Ascending aorta (tissue), 2 donors: ENCODE measurements at places on chromosomes 7 and 10.

DNA sequence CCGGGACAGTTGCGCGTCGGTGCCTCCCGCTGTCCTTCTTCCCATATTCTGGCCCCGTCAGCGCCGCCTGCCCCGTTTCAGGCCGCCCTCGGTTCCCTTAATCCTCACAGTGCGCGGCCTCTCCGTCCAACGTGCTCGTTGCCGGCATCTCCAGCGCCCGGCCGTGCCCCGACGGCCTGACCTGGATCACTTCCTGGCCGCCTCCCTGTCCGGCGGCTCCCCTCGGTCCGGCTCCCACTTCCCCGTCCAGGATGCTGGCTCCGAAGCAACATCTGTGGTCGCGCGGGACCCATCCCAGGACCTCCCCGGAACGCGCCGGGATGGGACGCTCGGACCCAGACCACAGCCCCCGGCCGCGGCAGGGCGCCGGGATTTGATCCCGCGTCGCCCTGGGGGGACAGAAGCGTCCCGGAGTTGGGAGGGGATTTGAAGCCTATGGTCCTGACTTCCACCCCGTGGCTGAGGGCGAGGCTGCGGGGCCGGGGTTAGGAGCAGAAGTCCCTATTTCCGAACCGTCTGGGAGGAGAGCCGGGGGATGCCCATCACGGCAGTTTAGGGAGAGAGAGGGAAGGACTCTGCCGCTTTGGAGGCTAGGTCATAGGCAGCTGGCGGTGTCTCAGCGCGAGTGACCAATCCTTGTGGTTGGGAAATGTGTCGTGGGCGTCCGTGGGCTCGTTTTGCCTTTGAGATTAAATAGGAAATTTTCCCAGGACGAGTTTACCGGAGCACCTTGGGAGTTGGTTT lies 53.8 kb downstream of the KCTD7 start:
- peak; percentile 76 for DNase-seq

GRCh38 chr10:52747694-52748093 lies 24.9 kb downstream of the MBL2 start:
- no peak for DNase-seq

DNA sequence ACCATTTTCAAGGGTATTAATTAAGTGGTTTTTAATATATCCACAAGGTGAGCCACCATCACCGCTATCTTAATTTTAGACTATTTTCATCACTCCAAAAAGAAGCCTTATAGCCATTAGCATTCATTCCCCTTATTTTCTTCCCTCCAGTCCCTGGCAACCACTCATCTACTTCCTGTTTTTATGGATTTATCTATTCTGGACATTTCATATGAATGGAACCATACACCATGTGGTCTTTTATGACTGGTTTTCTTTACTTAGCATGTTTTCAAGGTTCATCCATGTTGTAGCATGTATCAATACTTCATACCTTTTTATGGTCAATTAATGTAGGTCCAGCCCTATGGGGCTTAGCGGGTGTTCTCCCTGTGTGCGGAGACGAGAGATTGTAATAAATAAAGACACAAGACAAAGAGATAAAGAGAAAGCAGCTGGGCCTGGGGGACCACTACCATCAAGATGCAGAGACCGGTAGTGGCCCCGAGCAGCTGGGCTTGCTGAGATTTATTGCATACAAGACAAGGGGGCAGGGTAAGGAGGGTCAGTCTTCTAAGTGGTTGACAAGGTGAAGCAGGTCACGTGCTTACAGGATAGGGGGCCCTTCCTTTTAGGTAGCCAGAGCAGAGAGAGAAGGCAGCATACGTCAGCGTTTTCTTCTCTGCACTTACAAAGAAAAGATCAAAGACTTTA lies 14.6 kb downstream of the WBP1L start:
- DNase-seq = no peak

DNA sequence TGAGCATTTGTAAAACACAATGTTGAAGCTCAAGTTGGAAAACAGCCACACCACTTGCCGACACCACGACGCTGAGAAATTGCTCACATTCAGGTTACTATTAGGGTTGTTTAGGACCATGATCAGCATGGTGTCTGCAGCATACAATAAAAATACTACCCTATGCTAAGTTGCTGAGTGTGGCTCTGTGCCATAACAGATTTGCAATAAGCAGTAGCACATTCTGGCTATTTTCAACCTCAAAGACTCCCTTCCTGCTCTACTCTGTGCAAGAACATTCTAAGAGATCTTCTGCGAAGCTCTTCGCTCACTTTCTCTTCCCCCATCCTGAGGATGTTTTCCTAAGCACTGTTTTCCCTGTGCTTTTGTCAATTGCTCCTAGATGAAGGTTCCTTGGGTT lies 38.3 kb downstream of the GPAM start:
- no peak for DNase-seq

DNA sequence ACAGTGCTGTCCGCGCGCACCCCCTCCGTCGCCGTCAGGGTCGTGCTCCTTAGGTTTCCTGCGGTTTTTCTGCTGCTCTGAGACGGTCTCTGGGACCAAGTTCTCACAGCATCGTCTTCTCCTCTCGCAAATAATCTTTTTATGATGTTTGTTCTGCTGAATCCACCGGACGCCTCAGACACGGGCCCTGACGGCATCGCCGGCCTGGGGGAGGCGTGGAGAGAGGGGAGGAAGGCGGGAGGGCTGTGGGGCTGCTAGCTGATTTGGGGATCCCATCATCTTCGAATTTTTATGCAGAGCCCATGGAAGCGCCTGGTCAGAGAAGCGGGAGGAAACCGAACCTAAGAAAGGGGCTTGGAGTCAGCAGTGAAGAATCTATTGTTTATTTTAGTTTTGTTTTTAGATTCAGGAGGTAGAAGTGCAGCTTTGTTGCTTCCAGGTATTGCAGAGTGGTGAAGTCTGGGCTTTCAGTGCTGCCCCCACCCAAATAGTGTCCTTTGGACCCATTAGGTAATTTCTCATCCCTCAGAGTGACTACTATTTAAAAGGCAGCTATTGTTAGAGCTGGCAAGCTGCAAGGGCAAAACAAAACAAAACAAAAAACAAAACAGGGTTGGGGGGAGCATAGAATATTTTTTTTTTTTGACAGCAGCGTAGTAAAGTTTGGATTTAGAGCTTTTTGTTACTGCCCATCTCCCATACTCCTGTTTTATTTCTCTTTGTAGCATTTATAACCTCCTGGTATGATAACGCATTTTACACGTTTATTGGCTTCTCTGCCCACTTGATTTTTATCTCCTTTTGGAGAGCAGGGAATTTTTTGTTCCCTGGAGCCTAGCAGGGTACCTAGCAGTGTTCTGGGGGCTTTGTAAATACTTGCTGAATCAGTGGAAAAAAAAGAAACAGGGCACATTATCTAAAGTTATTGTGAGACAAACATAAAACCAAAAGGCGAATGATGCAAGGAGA lies 92.6 kb downstream of the SPAG6 start:
- DNase-seq = peak; percentile 67

DNA sequence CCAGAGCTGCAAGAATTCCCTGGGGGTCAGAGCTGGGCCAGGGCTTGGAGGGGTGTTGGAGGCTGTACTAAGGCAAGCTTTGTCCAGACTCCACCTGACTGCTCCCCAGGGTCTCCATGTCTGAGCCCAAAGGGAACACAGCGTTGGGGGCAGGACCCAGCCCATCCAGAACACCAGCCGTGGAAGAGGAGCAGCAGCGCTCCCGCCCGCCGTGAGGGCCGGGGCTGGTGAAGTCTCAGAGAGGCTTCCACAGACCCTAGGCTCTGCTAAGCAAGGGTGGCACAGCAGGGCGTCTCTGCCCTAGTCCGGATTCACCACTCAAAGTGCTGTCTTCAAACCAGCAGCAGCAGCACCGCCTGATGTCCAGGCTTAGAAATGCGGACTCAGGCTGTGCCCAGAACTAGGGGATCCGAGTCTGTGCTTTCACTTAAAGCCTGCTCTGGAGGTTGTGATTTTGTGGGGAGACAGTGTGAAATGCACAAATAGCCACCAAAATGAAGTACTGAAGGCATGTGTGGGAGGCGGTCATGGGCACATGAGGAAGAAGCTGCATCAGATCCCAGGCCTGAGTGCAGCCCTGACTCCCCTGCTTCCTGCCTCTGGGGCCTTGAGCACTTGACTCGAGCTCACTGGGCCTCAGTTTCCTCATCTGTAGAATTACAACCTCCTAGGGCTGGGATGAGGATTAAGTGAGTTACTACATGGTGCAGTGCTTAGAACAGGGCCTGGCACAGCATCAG lies 16.6 kb upstream of the AQP1 start:
- DNase-seq = no peak

DNA sequence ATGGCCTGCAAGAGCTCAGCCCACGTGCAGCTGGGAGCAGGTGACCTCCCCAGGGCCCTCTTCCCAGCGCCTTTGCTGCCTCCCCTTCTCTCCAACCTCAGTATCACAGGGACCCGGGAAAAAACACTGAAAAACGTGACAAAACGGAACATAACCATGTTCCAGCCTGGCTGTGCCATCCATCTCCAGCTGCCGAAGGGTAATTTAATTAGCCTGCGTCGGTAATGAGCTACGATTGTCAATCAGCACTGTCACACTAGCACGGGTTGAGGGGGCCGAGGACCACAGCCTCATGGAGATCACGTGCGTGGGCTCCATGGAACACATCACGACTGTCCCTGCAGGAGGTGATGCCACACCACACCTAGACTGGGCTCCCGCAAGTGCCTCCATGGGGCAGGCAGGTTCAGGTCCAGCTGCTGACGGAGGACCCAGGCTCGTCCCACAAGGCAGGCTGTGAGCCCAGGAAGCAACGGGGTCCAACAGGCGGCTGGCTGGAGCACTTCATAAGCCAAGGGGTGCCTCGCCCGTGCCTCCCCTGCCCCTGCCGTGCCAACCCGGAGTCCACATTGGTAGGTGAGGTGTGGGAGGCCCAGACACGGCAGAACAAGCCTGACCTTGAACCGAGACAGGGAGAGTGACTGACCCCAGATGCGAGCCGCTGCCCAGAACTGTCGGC lies 199.5 kb downstream of the ELFN1 start:
- DNase-seq = no peak

DNA sequence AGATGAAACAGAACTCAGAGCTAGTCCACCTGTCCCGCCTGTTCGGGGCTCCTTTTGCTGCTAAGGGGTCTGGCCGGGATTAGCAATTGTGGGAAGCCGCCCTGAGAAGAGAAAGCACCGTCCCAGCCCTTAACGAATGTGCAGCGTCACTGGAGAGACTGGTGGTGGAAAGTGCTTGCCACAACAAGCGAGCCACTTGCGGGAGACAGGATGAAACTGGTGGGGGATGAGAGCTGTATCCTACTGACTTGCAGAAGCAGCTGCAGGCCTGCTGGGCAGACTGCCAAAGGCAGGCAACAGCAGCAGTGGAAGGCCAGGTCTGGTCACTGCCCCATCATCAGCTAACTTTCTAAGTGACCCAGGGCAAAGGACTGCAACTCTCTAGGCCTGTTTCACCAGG lies 95.4 kb downstream of the FAM53B start:
- no peak for DNase-seq

GRCh38 chr7:20642166-20642565 lies 26.7 kb downstream of the ABCB5 start:
- no peak for DNase-seq

DNA sequence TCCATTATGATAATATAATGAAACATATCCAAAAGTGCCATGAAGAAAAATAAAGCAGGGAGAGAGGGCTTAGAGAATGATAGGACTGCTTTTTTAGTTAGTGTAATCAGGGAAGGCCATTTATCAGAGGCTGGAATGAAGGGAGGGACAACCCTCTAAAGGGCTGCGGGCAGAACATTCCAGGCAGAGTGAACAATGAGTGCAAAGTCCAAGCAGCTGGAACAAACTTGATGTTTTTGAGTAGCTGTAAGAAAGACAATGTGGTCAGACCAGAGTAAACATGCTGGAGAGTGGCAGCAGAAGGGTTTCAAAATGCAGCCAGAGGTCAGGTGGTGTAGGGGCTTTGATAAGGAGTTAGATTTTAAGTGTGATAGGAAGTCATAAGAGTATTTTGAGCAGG lies 65.6 kb upstream of the CCDC6 start:
- DNase-seq = no peak

DNA sequence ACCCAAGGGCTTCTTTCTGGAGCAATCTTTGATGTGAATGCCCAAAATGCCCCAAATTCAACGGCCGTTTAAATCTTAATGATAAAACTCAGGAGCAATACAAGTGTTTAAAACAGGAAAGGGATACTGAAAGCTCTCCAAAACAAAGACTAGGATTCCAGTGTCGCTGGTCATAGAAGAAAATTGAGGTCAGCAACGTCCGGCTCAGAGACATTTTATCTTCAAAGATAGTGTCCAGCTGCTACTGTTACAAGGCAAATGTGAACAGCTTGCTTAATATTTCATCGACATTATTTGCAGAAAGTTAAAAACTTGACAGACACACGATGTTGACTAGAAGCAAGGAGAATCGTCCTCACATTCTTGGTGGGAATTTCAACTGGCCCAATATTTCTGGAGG lies 15.4 kb upstream of the CTBP2 start:
- no peak for DNase-seq

DNA sequence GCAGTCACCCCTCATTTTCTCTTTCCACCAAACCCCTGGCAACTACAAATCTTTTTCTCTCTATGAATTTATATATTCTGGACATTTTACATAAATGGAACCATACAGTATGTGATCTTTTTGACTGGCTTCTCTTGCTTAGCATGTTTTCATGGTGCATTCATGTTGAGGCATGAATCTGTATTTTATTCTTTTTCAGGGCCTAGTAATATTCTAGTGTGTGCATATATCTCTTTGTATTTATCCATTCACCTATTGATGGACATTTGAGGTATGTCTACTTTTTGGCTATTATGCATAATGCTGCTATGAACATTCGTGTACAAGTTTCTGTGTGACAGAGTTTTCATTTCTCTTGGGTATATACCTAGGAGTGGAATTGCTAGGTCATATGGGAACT lies 78.2 kb downstream of the HACD1 start:
- no peak for DNase-seq

GRCh38 chr7:158491094-158491493 lies 96.5 kb downstream of the PTPRN2 start:
- no peak for DNase-seq

GRCh38 chr7:93407239-93407638 lies 167.3 kb downstream of the CALCR start:
- DNase-seq = no peak

DNA sequence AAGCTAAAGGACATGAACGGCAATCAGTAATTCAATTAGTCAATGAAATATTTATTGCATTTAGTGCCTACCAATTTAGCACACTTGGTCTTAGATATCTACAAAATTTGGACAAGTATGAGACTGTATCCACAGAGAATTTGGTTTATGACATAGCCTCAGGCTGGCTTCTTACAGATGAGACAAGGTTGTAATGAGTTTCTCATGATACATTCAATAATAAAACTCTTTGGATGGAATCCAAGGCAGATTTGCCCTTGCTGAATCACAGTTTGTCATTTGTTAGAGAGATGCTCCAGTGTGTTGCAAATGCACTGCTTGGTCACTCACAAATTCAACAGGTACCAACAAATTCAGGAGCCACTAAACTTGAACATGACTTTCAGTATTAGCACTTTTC lies 162.5 kb downstream of the GPR37 start:
- DNase-seq = no peak
